ENCODE measurements at places on chromosomes 5 and 9. TPM values are rescaled to one million over a fixed set of nuclear protein-coding genes. Genes with fewer than 3 reads are reported as not detected.

DNA sequence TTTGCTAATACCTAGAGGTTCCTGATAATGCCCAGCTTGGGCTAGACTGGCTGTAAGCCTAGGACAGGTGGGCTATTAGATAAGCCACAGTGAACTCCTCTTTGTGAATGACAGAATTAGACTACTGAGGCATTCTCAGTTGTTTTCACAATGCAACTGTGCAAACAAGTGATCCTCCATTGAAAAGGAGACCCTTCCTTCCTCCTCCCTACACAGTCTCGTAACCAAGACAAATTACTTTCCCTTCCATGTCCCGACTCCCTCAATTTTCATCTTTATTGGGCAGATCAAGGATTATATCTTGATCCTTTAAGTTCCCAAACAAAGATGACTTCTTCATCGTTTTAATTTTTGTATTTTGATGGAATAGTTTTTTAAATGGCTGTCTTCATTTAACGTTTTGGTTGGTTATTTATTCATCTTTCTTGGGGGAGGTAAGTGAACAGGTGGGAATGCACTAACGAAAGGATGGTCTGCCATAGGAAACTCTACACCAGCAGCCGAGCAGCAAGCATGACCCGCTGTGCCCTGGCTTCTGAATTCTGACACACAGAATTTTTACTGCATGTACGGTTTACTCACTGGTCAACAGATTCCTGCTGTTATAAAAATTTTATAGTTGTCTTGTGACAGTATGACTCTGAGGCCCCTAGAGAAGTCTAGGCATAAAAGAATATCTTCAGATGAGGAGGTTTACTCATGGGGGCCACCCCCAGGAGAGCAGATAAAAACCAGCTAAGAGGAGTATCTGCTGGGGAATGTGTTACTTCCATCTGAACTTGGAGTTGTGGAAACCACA lies 137.5 kb upstream of the TUT7 start:
- no peak for DNase-seq

- DNase-seq: no peak
Measured at GRCh38 chr5:131268758-131269370, 5.0 kb downstream of the CDC42SE2 start.

DNA sequence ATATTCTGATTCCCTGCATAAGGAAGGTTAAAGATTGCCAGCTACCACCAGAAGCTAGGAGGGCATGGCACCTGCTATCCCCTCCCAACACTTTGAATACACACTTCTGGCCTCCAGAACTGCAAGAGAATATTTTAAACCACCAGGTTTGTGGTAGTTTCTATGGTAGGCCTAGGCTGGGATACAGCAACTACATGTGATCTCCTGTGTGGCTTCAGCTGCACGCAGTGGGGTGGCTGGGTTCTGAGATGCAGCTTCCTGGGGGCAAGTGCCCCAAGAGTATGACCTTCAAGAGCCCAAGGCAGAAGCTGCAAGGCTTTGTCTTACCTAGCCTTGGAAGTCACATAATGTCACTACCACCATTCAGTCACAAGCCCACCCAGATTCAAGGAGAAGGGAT lies 39.6 kb downstream of the GCNT4 start:
- DNase-seq: no peak

DNA sequence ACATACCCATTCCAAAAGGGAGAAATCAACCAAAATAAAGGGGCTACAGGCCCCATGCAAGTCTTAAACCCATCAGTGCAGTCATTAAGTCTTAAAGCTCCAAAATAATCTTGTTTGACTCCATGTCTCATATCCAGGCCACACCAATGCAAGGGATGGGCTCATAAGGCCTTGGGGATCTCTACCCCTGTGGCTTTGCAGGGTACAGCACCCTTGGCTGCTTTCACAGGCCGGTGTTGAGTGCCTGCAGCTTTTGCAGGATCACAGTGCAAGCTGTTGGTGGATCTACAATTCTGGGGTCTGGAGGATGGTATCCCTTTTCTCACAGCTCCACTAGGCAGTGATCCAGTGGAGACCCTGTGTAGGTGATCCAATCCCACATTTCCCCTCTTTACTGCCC lies 5.0 kb upstream of the SPINK14 start:
- no peak for DNase-seq

Gene PCDHGB3
- 10.7 TPM for total RNA-seq

GRCh38 chr5:158796812-158797497 lies 302.8 kb downstream of the EBF1 start:
- DNase-seq: no peak

DNA sequence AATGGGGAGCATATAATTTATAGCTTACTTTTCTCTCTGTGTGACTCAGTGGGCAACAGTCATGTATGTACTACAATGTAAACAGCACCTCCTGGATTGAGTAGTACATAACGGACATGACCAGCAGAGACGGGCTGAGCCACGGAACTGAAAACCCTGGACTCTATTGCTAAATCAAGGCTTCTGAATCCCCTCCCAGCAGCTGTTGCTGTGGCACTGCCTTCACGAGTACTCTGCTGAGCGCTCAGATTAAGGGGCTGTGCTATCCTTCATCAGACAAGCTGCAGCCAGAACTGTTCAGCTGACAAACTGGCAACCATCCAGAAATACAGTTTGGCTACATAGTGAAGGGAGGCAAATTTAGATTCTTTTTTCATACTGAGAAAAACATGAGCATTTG lies 131.3 kb upstream of the CCDC180 start:
- DNase-seq: no peak

DNA sequence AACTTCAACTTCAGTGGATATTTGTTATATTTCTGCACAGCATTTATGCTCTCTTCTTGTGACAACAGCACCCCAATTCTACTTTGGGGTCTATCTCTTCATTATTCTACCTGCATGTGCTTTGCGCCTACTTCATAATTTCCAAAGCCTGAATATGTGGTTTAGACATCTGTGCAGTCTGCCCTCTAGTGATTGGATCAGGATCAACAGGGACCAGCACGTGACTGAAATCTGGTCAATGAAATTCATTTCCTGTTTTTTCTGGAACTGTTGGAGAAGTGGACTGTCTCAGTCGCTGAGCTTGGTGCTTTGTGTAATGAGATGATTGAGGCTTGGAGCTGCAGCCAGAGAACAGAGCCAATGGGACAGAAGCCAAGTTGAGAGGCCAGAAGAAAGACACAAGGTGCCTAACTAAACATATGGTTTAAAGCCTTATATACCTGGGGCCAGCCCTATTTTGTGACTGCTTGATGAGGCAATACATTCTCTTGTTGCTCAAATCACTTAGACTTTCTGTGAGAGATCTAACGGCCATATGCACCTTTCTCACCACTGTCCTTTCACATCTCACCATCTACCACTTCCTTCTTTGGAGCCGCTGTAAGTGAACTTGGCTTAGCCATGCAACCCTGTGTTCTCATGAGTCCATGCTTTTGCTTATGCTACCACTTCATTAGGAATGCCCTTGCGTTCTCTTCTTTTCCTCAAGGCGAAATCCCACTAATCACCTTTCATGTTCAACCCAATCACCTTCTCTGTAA lies 68.8 kb upstream of the PPP2R2B start:
- DNase-seq: no peak

Gene TMEM203
- 47.9 TPM for total RNA-seq

DNA sequence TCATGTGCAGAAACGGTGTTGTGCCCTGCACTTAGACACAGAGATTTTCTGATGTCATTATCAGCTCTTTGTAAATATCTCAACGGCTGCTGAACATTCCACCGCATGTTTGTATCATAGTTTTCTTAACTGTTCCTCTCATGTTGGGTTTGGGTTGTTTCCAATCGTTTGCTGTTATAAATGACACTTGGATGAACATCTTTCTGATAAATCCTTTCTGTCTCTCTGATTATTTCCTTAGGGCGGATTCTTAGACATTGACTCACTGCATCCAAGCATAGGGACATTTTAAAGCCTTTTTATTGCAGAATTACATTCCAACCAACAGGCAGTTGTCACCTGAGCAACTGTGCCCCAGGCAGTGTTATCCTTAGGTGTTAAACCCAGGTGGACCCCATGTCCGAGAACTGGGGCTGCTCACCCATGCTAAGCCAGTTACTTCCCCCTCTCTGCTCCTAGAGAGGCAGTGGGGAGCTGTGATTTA lies 28.5 kb downstream of the COL5A1 start:
- DNase-seq: no peak

DNA sequence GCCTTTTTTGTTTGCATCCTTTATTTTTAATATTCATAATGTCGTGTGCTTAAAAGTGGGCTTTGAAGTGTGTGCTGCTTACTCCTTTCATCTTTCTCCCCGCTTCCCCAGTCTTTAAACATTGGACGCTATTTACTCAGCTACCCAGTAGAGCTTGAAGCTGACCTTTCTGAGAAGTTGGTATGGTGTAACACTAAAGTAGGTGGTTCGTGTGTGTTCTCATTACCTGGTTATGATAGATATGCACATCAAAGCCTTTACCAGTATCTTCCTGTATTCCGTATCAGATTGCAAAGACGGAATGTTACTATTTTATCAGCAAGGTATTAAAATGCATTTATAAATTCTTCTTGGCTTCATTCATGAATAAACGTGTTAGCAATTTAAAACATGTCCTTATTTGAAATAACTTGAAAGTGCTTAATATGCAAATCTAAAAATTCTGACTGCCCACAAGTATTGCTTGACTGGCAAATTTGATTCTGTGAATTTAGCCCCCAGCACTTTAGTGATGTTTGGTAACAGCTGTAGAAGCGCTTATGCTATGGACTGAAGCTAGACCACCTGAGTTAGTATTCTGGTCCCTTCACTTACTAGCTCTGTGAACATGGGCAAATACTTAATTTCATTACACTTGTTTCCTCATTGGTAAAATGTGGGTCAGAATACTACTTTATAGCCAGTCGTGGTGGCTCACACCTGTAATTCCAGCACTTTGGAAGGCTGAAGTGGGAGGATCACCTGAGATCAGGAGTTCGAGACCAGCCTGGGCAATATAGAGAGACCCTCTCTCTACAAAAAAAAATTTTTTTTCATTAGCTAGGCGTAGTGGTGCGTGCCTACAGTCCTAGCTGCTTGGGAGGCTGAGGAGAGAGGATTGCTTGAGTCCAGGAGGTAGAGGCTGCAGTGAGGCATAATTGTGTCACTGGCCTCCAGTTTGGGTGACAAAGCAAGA lies 1.7 kb downstream of the RRAGA start:
- no peak for DNase-seq

DNA sequence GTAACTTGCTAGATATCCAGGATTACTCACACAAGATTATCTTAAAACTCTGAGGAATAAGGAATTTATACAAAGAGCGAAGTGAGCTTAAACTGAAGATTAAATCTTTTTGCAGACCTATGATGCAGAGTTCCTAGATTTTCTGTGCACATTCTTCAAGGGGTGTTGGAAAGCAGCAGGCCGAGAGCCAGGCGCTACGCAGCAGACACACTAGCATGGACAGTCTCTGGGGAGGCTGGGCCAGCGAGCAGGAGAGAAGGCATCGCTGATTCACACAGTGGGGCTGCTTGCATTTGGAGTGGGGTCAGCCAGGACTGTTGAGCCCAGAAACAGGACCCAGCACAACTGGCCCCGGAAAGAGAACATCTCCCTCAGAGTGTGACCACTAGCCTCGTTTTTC lies 136.3 kb downstream of the ADAMTS16 start:
- DNase-seq: no peak

- DNase-seq: no peak
Measured at GRCh38 chr5:143229426-143229895, 174.0 kb downstream of the NR3C1 start.

DNA sequence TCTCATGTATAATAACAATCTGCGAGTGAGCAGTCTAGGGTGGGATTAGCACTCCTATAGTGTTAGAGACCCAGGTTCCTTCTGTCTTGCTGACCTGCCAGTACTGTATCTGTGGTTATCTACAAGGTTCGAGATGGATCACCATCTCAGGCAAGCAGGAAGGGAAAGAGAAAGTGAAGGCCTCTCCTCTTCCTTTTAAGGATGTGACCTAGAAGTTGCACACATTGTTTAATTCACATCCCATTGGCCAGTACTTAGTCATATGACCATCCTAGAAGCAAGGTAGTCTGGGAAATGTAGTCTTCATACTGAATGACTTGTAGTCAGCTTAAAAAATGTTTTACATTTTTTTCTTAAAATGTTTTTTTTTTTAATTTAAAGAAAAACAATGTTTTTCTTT lies 168.6 kb downstream of the CARTPT start:
- DNase-seq: no peak

Gene PHYHD1
- 42.7 TPM for total RNA-seq

DNA sequence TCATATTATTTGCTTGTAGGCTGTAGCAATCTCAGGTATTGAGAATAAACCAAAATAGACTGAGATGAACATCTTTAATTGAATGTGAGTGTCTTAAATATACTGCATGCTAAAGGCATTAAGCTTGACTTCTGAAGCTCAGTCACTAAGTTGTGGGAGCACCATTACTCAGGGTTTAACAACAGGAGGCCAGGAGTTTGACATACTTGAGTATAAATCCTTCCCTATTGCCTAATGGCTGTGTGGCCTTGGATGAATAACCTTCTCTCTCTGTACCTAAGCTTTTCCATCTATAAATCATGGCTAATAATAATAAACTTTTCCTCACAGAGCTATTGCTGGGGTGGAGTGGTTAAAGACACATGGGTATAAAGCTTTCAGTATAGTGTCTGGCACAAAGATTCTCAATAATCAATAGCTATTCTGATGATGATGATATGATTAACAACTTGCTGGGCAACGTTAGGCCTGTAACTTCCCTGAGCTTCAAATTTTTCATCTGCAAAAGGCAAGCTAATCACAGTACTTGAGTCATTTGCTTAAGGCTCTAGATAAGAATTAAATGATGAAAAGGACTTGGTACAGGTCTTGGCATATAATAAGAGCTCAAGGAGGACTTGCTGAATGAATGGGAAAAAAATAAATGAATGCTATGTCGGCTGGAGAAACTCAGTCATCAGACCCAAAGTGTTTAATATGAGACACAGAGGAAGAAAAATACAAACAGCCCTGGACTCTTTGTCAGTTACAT lies 174.0 kb upstream of the IL12B start:
- no peak for DNase-seq

- DNase-seq: no peak
Measured at GRCh38 chr9:16869882-16870595, 431 bp downstream of the BNC2 start.

DNA sequence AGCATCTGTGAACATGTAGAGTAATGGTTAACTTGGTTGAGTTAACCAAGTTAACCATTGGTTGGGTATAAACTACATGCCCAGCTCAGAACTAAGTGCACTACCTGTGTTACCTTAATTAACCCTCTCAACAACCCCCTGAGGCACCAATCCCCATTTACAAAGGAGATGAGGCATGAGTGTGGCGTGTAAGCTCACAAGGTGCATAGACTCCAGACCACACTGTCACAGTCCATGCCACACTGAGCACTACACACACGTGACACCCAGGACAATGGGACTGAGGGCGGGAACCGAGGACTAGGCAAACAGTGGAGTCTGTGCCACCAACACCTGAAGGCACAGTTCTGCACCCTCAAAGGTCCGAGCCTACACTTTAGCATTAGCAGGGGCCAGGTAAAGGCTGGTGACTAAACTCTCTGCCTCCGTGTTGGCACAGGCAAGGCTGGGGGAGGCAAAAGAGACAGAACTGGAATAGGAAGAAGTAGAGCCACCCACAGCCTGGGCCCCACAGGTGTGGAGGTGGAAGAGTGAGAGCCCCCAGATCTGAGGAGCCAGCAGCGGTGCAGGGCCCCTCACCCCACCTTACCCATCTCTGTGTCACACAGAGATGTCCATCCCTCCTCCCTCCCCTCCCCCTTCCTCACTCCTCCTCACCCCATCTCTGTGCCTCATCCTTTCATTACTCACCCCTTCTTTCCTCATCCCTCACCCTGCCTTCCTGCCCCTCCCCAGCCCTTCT lies 2.2 kb upstream of the DNAJB5 start:
- no peak for DNase-seq

GRCh38 chr5:98308231-98308630 lies 465.2 kb upstream of the RGMB start:
- DNase-seq: no peak

GRCh38 chr9:35350827-35351549 lies 138.9 kb upstream of the RUSC2 start:
- DNase-seq: no peak

All from tibial nerve (tissue), 4 donors.